ENCODE measurements at places on chromosomes 3 and 15.

GRCh38 chr3:195140816-195141793, 129.9 kb downstream of the XXYLT1 start:
- no peak for DNase-seq

DNA sequence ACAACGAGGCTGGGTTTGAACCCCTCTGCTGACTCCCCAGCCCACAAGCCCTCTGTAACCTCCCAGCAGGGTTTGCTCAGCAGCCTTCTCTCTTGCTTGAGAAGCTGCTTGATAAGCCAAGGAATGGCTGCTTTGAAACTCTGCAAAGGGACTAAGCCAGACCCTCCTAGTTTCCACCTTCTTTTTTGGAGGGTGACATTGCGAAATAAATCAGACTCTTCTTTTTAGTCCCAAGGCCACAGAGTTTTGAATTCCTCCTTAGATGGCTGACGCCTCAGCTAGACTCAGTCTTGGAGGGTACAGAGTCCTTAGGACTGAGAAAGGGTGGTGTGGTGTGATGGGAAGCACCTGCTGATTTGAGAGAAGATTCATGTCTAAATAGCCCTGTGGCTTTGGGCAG, 1.2 kb downstream of the TGM4 start:
- no peak for DNase-seq

DNA sequence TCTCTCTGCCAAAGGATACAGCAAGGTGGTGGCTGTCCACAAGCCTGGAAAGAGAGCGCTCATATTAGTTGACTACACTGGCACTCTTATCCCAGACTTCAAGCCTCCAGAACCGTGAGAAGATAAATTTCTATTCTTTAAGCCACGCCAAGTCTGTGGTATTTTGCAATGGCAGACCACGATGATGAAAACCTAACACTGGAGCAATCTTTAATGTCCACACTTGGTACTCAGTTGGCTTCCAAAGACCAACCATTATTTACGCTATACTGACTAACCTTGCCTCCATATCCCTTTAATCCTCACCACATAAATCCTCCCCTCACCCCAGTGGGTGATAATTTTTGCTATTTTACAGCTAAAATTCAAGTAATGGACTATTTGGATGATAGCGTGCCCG, 16.9 kb upstream of the LACTB start:
- no peak for DNase-seq

DNA sequence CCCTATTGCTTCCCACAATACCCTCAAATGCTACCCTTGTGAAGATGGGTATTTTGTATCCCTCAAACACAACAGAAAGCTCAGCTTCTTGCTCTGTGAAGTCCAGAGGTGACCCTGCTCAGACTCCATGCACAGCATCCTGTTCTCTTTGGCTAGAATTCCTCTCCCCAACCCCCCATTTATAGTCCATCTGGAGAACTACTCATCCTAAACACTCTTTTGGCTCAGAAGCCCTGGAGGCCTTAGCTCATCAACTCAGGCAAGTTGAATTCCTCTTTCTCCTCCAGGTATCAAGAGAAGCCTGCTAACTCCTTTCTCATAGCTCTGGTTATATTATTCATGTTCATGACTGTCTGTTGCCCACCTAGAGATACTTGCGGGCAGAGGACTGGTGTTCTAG, 18.3 kb upstream of the GASK1A start:
- DNase-seq: no peak

DNA sequence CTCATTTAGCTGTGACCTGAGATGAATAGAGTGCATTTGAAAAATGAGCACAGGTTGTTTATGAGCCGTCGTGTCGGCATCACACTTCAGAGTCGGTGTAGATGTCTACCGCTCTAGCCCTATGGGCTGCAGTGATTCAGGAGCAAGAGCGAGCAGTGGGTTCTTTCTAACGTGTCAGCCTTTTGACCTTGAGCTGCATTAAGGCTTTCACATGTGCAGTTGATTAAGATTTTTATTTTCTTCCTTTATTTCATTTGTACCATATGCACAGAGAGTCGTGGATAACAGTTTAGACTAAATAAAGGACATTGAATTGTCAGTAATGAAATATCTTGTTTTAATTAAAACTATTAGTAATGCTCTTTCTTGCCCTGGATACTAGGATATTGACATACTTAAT, 368.2 kb downstream of the PTPRG start:
- no peak for DNase-seq

GRCh38 chr15:57920911-57921310, 144.6 kb downstream of the ALDH1A2 start:
- DNase-seq: no peak

GRCh38 chr3:195044411-195044810, 226.5 kb downstream of the XXYLT1 start:
- no peak for DNase-seq

GRCh38 chr15:101441696-101442095, 47.8 kb downstream of the PCSK6 start:
- no peak for DNase-seq

DNA sequence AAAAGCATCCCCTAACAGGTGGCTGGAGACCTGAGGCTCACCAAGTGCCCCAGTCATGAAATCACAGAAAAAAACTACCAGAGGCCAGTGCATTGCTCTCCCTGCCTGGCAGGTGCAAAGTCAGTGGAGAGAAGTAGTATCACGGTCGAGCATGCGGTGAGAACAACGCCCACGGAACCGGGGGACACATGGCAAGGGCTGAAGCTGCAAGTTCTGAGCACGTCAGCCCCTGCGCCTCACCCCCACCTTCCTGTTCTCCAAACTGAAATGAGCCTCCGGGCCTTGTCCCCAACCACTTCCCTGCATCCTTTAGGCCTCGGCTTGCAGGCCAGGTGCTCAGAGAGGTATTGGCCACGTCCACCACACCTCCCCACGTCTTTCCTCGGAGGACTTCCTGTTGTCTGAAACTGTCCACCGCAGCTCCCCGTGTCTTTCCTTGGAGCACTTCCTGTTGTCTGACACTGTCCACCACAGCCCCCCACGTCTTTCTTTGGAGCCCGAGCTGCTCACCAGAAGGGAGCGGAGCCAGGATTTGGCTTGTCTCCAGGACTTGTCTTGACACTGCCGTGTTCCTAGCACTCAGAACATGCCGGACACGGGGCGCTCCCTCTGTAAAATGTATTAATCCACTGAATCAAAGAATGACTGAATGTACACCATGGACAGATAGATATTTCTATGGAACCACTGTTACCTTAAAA, 43.9 kb downstream of the NSMCE3 start:
- DNase-seq: no peak

- no peak for DNase-seq
These were observed 3.7 kb downstream of the FAM240A start for GRCh38 chr3:46615976-46616375.

DNA sequence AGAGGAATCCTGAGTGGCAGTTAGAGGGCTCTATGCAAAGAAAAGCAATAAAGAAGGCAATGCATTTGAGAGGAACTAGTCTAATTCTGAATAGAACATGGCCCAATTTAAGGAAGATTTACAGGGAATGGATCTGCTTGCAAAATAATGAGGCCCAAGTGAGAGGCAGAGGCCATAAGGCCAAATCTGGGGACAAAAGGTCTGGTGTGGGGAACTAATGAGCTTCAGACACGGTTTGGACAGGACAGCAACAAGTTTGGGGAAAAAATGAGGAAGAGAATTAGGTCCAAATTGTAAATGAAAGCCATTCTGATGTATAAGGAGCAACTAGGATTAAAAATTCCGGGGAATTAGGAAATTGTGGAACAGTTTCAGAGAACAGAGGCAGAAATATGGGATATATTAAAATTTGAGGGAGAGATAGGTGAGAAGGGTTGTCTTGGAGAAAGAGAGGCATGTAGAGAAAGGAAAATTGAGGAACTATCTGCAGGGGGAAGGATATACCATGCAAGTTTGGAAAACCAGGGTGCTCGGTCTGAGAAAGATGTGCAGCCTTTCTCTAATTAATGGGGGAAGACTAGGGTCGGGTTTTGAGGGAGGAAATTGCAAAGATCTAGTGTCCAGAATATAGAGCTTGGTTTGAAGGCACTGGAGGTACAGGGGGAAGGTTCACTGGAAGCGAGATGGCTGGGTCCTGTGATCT, 73.8 kb downstream of the RBPMS2 start:
- DNase-seq: no peak

DNA sequence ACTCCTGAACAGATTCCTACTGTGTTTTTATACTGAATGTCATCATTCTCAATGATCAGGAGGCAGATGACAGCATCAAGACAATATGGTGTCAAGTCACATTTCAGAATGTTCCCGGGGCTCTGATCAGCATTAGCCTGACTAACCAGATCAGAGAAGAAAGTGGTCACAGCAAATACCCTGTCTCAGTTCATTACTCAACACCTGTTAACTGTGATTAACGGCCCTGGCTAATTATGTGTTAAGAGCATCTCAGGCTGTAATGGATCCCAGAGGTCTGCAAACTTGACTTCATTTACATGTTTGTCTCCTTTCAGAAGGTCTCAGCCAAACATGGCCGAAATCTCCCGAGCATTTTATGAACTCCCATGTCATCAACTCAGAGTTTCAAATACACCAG, 833.7 kb downstream of the FHIT start:
- no peak for DNase-seq

GRCh38 chr3:36688815-36689214, 75.5 kb downstream of the DCLK3 start:
- no peak for DNase-seq

DNA sequence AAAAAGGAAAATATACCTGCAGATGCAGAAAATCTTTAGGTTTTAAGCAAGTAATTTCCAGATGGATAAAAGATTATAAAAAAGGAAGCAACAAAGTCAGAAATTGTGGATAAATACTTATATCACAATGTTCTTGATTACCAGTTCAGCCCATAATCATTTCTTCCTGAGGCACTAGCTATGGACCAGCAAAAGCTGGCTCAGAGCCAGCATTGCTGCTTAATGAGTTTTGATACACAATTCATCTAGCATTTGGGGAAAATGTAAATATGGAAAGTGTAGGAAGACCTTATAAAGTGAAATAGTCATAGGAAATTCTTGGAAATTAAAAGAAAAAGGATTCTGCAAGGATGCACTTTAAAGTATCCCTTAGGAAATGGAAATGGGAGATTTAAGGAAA, 168.3 kb upstream of the GBE1 start:
- no peak for DNase-seq

Data from HS-5 (cell line).